Activated CD4-positive, alpha-beta T cell treated with anti-CD3 and anti-CD28 coated beads for 4 hours (primary cell): ENCODE measurements at places on chromosomes 6 and 20.

GRCh38 chr20:49219091-49219923 lies at the start of gene DDX27:
Gene DDX27, plus strand, starts transcription at chr20:49219416. Its CDS starts 33 bp downstream, at chr20:49219449.
- DNase-seq = peak; percentile 96

GRCh38 chr6:41193171-41193734 lies 7.7 kb downstream of the TREML2 start:
- no peak for DNase-seq

DNA sequence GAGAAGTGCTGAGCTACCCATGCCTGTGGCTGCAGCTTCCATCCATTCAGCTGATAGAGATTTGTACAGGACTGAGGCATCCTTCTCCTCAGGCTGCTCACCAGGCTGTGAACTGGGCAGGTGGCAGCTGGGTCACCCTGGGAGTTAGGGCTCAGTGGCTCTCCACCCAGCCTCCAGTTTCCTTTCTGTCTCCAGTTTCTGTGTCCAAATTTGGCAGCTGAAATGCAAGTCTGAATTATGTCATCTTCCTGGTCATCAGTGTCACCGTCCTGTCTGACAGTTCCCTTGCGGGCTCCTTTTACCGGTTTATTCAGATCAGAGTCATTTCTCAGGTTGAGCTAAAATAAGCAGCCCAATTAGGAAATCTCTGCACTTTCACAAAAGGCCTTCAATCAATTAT lies 93.3 kb downstream of the EDN1 start:
- no peak for DNase-seq

- peak; percentile 27 for DNase-seq
These were observed 36.1 kb downstream of the PSMB1 start for GRCh38 chr6:170516783-170517616.

DNA sequence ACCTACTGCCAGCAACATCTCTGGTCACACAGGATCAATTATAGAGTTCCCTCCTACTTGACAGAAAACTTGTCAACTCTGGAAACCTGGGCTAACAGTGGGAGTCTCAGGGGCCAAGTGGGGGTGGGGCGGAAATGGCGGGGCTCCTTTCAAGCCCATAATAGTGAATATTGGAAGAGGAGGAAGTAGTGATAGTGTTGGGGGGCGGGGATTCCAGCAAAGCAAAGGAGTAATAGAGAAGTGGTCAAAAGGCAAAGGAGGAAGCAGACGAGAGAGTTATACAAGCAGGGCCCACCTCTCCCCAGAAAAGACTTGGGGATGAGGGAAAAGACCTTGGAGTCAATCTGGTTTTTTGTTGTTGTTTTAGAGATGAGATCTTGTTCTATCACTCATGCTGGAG lies 2.1 kb downstream of the DEF6 start:
- no peak for DNase-seq
